ENCODE measurements at places on chromosomes 12 and 14.
A peak's percentile ranks its signal among the peaks of the same experiment; 100 is the strongest.

DNA sequence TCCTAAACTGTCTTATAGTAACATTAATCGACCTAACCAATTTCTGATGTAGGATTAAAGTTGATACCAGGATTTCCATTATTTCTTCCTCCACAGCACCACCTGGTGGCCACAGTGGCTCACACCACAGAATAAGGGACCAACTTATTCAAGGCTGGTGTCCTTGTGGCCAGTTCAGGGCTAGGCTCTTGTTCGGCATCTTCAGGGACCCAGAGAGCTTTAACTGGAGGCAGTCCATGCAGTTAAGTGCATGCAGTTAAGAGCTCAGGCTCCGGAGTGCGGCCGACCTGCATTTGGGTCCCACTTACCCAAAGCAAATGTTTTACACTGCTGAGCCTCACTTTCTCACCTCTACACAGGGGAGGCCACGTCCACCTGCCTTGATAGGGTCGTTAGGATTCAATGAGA, 42.0 kb upstream of the GPR68 start:
- DNase-seq, result peak; percentile 88

GRCh38 chr14:102580550-102581110, 11.8 kb upstream of the RCOR1 start:
- no peak for DNase-seq

DNA sequence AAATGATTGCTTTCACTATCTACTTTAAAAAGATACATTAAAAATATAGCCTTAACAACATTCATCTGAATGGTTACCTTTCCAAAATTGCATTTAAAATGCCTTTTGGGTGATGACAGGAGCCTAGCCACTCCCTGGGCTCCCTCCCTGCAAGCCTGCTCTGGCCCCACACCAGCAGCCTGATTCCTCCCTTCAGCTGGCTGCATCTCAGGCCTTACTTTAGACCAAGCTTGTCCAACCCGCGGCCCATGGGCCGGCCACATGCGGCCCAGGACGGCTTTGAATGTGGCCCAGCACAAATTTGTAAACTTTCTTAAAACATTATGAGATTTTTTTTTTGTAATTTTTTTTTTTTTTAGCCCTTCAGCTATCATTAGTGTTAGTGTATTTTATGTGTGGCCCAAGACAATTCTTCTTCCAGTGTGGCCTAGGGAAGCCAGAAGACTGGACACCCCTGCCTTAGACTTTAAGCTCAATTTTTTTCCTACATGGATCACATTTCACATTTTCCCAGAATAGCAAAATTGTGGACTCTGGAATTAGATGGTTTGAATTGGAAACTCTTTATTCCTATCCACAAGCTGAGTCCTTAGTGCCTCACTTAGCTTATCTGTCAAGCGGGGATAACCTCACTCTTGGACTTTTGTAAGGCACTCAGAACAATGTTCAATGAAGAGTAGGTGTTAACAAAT, 124.4 kb downstream of the MYRFL start:
- DNase-seq, result no peak

DNA sequence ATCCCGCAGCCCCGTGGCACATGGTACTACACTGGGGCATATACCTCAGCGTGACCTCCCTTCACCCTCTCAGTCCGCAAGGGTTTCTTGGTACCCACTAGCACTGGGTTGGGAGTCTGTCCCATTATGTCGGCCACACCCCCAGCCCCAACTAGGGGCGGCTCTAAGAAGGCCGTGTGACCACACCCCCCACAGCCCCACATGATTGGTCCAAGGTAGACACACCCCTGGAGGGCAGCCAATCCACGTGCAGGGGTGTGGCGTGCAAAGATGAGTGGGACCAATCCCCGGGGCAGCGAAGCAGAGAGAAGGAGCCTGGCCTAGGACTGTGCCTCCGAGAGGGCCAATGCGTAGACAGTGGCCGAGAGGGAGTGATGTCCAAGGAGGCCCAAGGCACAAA, 34.6 kb upstream of the BEGAIN start:
- peak; percentile 25 for DNase-seq

DNA sequence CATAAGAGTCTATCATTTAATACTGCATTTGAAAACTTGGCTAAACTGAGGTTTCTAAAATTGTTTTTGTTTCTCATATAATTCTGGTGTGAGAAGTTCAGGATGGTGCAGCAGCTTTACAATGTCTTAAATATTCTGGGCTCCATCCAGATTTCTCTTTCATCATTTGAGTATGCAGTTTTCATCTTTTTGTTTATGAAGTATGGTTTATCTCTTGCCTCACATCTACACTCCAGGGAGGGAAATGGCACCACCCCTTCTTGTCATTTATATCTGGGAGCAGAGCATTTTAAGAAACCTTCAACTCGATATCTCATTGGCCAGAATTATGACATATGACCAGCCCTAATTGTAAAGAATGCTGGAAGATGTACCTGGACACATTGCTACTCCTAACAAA, 24.3 kb downstream of the GEMIN2 start:
- no peak for DNase-seq

GRCh38 chr14:76777721-76778120, 16.5 kb downstream of the VASH1 start:
- DNase-seq, result no peak

GRCh38 chr14:98974113-98974512, 297.9 kb downstream of the BCL11B start:
- DNase-seq, result no peak

DNA sequence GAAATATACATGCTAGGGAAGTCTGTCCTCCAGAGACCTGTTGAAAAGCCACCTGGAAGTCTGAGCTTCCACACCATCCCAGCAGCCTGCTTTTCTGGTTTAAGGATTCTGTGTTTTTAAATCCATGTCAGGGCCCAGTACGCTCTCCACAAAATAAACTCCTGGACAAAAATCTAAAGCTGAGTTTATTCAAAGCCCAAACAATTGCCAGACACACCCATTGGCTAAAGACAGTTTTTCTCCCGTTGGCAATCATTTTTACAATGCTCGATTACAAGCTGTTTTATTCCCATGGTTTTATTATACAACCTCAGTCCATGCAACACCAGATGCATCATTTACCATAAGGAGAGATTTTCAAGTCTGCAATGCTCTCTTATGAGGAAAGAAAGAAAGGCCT, 94.5 kb downstream of the MYRFL start:
- DNase-seq, result no peak

Measured in activated CD4-positive, alpha-beta T cell treated with anti-CD3 and anti-CD28 coated beads for 48 hours (primary cell).